ENCODE measurements at places on chromosomes 2 and 18. TPM values are rescaled to one million over a fixed set of nuclear protein-coding genes. Genes with fewer than 3 reads are reported as not detected.

DNA sequence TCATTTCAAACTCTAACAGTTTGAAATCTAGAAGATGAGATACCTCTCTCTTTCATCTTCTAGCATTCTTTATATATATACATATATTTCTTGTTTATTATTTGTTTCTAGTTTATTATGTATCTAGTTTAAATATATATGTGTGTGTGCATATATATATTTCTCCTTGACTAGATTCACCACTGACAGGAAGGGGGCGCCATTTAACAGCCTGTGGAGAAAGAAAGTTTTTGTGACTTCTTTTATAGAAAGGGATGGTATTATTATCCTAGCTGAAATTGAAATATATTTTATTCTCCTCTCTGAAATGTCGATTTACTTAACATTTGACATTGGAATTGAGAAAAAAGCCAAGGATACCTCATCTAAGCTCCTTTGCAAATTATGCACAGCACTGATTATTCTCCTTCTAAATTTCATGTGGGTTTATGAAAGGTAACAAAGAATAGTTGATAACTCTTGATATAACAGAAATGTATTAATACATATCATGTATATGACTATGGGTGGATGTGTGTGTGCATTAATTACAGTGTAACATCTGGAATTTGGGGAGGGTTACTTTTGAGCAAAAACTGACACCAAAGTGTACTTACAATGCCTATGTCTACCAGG is 160.7 kb upstream of the NT5C1B start:
- DNase-seq = peak; percentile 71

GRCh38 chr2:237180987-237181386 is 95.3 kb downstream of the COPS8 start:
- DNase-seq = no peak

- peak; percentile 34 for DNase-seq
Measured at GRCh38 chr2:854460-854859, 96.2 kb upstream of the SNTG2 start.

Gene CCT4
- 160 TPM for total RNA-seq

Gene GYPC
- 227 TPM for total RNA-seq

- no peak for DNase-seq
Measured at GRCh38 chr2:42721898-42722297, 42.0 kb downstream of the OXER1 start.

- DNase-seq = no peak
Measured at GRCh38 chr2:22043784-22044183, 920.0 kb downstream of the TDRD15 start.

DNA sequence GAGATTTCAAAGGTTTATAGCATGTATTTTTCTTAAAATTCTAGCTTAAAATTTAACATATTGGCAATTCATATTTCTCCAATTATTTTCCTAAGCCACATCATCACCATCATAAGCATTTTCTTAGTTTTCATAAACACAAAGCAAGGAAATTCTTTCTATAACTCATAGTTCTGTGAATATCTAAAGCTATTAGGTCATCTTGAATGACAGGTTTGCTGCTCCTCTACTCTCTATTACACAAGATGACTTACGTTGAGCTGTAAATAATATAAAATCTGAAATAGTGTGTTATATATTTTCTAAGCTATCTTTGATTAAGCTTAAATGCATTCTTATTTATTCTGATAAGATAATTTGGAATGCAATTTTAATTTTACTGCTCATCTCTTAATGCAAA is 984.6 kb upstream of the CNTNAP5 start:
- no peak for DNase-seq

DNA sequence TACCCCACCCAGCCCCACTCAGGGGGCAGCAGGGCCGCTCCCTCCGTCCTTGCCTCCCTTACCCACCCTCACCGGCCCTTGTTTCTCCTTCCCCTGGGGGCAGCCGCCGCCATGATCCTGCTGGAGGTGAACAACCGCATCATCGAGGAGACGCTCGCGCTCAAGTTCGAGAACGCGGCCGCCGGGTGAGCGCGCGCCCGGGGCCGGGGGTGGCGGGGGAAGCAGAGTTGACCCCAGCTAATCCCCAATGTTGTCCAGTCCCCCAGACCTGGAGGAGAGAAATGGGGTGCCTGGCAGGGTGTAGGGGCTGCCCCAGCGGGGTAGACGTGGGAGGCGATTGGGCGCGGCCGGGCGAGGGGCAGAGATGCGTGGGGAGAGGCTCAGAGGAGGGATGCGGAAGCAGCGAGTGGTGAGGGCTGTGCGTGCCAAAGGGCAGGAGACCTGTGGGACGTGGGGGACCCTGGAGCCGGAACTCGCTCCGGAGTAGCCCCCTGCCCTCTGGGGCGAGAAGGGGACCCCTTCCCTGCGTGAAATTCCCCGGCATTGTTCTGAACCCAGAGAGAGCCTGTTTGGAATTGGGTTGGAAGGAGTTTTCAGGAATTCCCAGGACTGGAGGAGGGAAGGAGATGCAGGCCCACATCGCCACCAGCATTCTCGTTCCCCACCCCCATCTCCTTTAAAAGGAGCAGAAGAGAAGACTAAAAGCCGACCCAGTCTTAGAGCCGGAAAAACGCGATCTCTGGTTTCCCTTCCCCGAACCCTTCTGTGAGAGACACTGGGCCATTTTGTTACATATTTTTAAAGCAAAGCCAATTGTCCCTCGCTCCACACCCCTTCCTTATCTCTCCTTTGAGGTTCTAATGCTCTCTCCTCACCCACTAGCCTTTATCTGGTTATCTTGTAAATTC is 625 bp downstream of the ARPC2 start:
- DNase-seq = peak; percentile 47

Gene SALL3
- 0.05 TPM for total RNA-seq

GRCh38 chr2:170321526-170321925 is 143.6 kb downstream of the MYO3B start:
- no peak for DNase-seq

DNA sequence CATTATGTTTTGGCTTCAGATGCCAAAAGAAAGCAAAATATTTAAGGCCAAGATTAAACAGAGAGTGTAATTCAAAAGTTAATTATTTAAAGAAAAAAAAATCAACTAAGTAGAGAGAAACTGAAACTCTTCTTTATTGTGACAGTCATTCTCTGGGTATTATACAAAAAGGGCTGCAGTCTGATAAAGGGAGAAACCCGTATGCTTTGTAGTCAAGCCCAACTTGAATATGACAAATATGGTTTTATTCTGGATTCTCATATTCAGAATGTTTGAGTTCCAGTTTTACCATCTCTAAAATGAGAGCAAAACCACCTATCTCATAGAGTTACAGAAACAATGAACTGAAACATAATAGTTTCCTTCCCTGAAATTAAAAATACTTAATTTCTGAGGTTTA is 8.2 kb downstream of the CDH2 start:
- no peak for DNase-seq

Gene UGT1A8
- not detected for total RNA-seq

Gene NR4A2
- total RNA-seq = 0.17 TPM

GRCh38 chr2:218343591-218343990 is 13.1 kb upstream of the CATIP start:
- no peak for DNase-seq

GRCh38 chr2:133333181-133333580 is 235.1 kb downstream of the NCKAP5 start:
- no peak for DNase-seq

Data from dermis blood vessel endothelial cell (primary cell).